CD8-positive, alpha-beta T cell (primary cell): ENCODE measurements at places on chromosomes 7 and 10.

DNA sequence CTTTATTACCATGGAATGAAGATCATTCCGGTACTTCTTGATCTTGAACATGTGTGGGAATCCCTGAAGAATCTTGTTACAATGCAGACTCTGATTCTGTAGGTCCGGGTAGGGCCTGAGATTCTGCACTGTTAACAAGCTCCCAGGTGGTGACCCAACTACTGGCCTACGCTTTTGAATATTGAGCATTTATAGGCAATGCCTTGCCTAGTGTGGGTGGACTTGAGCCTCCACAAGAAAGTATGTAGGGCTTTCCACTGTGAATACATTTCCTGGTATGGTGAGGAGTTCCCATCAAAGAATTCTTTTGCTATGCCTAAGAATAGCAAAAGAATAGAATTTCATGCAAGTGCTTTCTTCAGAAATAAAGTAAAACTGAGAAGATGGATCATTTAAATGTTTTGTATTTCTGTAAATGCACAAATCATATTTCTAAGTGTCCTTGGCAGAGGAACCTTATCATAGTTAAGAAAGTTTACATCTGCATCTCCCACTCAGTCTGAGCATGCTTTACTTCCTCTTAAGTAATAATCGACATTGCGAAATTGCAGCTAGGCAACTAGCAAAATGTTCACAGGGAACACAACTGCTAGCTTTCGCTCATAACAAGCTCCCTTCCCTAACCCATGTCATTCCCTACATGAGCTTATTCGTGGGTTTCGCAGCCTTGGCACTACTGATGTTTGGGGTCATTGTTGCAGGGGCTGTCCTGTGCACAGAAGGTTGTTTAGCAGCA is 71.4 kb downstream of the AHR start:
- no peak for DNase-seq

GRCh38 chr7:76354516-76354915 is 4.3 kb downstream of the YWHAG start:
- no peak for DNase-seq

GRCh38 chr10:80487791-80488538 is 33.9 kb downstream of the TSPAN14 start:
- peak; percentile 87 for DNase-seq

GRCh38 chr7:106050746-106051117 is 61.4 kb downstream of the SYPL1 start:
- DNase-seq: no peak

DNA sequence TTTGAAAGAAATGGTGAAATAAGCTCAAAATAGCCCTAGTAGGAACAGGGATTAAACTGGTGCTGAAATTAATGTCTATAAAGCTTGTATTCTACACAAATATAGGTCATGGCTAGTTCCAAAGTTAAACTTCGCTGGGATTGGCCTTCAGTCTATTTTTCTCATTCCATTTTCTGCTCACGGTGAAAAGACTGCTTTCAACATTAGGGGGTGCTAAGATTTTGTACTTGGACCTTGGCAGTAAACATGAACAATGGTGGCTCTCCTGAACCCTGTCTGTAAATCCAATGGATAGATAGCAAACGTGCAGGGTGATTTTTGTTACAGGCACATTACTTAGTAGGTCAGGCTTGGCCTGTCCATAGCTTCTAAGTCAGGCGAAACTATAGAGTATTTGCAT is 36.0 kb upstream of the RSU1 start:
- DNase-seq: no peak

- DNase-seq: no peak
Measured at GRCh38 chr7:100088095-100088620, 611 bp upstream of the COPS6 start.

DNA sequence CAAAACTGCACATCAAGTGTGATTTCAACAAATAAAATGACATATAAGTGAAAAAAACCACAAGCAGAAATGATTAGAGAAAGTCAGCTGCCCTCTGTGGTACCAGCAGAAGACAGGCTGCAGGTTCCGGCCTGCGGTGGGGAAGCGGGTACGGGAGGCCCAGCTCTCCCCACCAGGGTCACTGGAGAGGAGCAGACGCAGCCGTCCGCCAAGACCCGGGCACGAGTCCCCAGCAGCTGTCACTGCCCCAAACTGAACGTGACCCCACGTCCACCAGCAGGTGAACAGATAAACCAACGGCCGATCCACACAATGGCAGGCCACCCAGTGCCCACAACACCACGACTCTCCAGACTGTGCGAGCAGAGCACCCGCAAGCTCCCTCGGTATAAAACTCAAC is 16.1 kb upstream of the MICALL2 start:
- DNase-seq: no peak

DNA sequence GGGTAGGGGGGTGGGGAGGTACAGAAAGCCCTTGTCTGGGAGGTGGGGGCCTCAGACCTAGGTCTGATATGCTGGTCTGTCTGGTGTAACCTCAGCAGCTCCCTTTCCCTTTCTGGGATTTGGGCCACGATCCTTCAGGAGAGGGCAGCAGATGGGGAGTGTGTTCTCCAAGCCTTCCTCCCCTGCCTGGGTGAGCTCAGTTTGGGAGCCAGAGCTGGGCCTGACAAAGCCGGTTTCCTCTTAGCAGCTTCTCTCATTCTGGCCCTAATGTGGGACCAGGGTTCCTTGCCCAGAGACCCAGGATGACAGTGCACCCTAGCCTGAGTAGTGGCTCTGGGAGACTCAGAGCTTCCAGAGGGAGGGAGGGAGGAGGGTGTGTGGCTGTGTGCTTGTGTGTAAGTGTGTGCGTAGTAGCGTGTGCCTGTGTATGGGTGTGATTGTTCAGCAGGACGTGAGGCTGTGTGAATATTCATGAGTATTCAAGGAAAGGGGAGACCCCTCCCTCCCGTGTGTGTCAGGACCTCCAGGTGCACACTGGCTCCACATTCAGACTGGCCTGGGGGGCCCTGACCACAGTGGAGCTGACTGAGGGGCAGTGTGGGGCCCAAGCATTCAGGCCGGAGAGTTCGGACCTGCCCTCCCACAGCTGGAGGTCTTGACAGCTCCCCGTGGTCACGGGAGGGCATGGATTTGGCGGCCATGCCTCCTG is 96.5 kb downstream of the ZMIZ1 start:
- no peak for DNase-seq

DNA sequence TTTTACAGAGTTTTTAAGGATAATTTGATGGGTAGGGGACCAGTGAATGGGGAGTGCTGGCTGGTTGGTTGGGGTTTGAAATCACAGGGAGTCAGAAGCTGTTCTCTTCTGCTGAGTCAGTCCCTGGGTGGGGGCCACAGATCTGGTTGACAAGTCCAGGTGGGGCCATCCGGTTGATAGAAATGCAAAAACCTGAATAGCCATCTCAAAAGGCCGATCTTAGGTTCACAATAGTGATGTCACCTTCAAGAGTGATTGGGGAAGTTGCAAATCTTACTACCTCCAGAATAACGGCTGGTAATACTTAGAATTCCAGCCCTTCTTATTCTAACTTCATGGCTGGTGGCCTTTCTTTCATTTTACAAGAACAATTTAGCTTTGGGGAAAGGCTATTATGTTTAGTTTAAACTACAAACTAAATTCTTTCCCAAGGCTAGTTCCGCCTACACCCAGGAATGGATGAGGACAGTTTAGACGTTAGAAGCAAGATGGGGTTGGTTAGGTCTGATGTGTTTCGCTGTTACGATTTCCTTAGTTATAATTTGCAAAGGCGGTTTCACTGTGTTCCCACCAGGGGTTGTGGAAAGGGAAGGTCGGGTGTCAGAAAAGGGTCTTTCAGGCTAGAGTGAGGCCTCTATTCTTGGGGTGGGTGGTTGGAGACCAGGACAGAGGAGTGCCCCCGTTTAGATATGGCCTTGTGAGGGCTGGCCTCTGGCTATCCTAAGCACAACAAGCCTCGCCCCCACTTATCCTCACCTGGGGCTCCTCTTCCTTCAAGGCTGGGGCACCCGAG is 27.4 kb downstream of the IFT22 start:
- no peak for DNase-seq

GRCh38 chr10:88385601-88386203 is 197.4 kb downstream of the RNLS start:
- peak; percentile 25 for DNase-seq
